ENCODE measurements at places on chromosomes 11 and 22.

DNA sequence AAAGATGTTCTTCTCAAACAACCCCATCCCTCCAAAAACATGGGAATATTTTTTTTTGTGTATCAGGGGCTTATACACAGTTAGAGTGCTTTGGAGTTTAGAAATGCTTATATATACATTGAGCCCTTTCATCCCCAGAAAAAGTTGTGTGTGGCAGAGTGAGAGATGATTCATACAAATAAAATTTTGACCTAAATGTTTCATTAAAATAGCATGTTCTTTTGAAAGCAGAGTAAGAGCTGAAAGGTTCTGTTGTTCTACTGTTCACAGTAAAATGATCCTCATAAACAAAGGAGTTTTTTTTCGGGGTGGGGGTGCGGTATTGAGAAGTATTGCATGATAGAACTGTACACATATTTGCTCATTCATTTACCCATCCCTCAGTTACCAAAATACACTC, 512.4 kb downstream of the DLG2 start:
- DNase-seq, result no peak

GRCh38 chr11:71309181-71309580, 56.8 kb upstream of the SHANK2 start:
- no peak for DNase-seq

DNA sequence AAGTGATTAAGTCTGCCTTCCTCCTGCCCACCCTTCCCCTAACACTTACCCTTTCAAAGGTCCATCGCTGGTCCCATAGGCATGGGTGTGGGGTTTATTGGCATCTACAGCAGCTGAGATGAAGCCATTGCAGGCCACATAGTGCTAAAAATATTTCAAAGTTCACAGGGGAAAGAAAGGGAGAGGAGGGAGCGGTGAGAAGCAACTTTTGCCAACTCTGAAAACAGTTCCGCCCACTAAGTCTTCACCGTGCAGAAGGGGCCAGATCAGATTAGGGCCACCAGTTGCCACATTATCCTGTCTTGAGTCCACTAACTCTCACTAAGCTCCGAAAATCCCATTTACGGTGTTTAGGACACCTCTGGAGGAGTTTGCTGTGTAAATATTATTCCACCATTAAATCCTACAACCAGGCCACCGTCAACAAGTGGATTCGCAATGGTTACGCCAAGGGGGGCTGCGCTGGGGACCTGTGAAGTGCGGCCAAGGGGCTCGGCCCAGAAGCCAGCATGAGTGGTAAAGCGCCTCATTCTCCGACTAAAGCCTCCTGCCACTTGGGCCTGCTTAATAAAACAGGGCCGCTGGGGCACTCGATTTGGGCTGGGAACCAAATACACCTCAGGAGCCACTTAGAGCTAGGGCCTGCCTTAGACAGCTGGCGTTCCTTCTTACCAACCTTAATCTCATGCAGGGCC, 534.9 kb downstream of the MIAT start:
- DNase-seq, result no peak

GRCh38 chr11:42976636-42977217, 335.1 kb upstream of the API5 start:
- DNase-seq, result no peak

- peak; percentile 30 for DNase-seq
Measured at GRCh38 chr11:127843483-127844396, 743.6 kb downstream of the ETS1 start.

- no peak for DNase-seq
Measured at GRCh38 chr11:46129133-46129532, 7.9 kb upstream of the PHF21A start.

DNA sequence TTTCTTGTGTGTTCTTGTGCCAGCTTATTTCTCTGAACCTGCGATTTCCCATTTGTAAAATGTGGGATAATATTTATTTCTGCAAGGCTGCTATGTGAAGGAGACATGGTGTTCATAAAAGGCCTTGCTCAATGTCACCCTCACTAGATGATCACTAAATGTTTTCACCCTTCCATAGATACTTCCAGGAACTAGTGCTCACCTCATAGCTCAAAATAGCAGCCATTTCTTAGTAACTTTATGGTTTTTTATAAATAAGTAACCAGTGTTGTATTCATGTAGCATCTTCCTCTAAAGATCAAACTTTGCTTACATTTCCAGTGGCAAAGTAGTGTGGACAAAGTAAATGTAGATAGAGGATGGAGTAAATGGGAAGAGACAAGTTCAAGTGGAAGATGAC, 23.8 kb downstream of the SYTL2 start:
- no peak for DNase-seq

GRCh38 chr22:37435970-37436603, 8.8 kb upstream of the ELFN2 start:
- no peak for DNase-seq

GRCh38 chr11:34215806-34216453, 110.5 kb downstream of the NAT10 start:
- no peak for DNase-seq

GRCh38 chr22:47276991-47277390, 514.5 kb downstream of the TBC1D22A start:
- DNase-seq, result no peak

DNA sequence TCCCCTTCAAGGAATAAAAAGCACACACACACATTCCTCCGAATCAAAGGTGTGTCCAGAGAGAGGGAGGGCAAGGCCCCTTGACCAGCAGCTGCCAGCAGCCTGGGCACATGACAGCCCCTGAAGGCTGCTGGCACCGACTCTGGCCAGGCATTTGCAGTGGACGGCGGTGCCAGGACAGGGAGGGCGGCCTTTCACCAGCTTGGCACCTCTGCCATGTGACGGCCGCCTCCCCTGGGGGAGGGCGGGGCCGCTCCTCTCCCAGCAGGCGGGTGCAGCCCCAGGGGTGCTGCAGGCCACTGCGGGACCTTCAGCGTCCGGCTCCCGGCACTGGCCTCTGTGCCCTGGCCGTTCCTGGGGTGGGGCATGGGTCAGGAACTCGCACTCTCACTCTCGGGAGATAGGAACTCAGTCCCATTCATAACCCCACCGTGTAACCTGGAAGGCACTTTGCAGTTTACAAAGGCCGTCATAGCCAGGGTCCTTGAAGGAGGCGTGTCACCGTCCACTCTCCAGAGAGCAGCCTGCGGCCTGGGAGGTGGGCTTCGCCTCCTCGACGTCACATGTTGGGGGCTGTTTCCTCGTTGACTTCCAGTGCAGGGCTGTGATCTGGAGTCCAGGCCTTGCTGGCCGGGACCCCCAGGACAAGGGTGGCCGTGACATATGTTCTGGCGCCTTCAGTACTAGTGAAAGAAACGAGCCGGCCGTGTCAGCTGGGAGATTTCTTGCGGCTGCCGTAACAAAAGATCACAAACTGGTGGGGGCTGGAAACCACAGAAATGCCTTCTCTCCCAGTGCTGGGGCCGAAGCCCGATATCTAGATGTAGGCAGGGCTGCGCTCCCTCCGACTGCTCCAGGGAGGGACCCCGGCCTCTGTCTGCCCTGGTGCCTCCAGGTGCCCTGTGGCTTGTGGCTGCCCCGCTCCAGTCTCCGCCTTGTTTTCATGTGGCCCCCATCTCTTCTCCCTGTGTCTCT, 39.9 kb upstream of the SMIM38 start:
- DNase-seq, result no peak

GRCh38 chr11:46238078-46238966, 39.1 kb upstream of the CREB3L1 start:
- peak; percentile 55 for DNase-seq

- no peak for DNase-seq
Measured at GRCh38 chr11:57662893-57663292, 5.0 kb upstream of the ZDHHC5 start.

- no peak for DNase-seq
Measured at GRCh38 chr11:130721023-130721681, 195.1 kb downstream of the SNX19 start.

- no peak for DNase-seq
Measured at GRCh38 chr11:21704539-21704938, 488.3 kb upstream of the ANO5 start.

- DNase-seq, result no peak
Measured at GRCh38 chr11:22795914-22796313, 33.7 kb downstream of the SVIP start.

DNA sequence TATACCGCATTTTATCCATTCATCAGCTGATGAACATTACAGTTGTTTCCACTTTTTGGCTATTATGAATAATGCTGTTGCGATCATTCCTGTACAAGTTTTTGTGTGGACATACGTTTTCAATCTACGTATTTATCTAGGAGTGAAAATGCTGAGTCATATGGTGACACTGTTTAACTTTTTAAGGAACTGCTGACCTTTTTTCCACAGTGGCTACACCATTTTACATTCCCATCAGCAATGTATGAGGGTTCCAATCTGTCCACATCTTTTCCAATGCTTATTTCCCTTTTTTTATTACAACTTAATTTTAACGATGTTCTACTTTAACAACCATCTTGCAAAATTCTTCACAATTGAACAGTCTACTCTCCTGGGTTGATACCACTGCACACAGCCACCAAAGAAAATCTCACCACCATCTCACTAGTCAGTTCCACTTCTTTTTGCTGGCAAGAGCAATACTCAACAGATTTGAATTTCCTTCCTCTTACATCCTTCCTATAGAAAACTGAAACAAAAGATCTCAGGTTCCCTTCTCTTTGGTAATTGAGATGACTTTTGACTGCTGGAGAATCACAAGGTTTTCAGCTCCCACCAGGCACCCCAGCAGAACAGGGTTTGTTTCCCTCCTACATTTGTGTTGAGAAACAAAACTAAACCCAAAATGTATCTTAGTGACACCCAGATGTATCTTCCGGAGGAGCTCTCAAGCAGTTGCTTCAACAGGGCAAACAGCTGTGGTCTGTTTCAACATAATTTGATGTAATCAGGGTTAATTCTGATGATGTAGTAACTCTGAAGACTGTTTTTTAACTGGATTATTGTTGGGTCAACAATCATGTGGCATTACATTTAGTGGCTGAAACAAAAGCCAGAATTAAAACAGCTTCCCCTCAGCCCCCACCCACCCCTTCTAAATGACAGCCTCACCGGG, 7.0 kb upstream of the GAB2 start:
- DNase-seq, result no peak

DNA sequence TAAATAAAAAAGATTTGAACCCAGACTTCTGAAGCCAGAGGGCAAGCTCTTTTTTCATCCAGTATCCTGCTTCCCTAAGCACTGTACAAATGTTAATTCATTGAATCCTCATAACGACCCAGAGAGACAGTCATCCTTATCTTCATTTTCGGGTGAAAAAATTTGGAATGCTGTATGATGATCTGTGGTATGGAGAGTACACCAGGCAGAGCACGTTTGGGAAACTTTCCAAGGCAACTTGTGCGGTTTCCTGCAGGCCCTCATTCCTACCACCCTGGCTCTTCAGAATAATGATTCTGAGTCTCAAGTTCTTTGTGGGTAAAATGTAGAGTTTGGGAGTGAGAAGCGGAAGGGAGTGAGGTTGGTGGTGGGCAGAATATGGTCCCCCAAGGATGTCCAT, 177.9 kb upstream of the CADM1 start:
- no peak for DNase-seq

DNA sequence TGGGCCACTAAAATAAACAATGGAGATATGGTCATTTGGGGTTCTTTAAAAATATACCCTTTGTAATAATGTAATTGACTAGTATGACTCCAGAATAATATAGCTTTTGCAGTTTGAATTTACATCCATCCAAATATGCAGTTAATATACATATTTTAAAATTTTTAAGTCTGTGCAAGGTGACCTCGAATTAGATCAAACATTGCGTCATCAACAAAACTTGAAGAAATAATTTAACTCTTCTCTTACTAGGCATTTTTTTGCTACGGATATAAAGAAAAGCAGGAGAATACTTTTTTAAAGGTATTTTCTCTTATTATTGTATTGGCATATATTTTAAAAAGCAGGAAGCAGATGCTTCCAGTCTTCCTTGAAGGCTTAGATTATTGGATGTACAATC, 10.7 kb downstream of the OR51A4 start:
- DNase-seq, result no peak

DNA sequence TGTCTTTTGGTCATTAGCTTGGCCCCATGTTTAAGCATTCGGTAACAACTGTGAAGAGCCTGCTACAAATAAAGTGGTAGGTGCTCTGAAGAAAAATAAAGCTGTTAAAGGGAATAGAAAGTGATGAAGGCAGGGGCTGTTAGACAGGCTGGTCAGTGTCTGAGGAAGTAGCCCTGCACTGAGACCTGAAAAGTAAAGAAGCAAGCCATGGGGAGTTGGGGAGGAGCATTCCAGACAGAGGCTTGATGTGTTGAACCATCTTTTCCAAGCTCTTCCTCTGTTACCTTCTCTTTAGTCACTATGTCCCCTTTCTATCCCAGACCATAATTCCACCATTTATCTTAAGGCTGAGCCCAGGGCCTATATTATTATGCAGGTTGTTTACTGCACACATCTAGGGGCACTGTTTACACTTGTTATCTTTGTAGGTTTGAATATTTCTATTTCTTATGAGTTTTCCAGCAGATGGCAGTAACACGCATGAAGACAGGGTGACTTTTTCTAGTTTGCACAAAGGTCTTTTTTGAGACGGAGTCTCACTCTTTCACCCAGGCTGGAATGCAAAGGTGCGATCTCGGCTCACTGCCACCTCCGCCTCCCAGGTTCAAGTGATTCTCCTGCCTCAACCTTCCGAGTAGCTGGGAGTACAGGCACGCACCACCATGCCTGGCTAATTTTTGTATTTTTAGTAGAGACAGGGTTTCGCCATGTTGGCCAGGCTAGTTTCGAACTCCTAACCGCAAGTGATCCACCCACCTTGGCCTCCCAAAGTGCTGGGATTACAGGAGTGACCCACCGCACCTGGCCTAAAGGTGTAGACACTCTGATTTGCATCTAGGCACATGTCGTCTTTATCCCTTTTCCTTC, 23.0 kb downstream of the ZFTA start:
- no peak for DNase-seq

- no peak for DNase-seq
Measured at GRCh38 chr22:30747493-30747892, 52.8 kb downstream of the OSBP2 start.
